ENCODE measurements at places on chromosomes 7 and 10. TPM values are rescaled to one million over a fixed set of nuclear protein-coding genes. Genes with fewer than 3 reads are reported as not detected.
A peak's percentile ranks its signal among the peaks of the same experiment; 100 is the strongest.

DNA sequence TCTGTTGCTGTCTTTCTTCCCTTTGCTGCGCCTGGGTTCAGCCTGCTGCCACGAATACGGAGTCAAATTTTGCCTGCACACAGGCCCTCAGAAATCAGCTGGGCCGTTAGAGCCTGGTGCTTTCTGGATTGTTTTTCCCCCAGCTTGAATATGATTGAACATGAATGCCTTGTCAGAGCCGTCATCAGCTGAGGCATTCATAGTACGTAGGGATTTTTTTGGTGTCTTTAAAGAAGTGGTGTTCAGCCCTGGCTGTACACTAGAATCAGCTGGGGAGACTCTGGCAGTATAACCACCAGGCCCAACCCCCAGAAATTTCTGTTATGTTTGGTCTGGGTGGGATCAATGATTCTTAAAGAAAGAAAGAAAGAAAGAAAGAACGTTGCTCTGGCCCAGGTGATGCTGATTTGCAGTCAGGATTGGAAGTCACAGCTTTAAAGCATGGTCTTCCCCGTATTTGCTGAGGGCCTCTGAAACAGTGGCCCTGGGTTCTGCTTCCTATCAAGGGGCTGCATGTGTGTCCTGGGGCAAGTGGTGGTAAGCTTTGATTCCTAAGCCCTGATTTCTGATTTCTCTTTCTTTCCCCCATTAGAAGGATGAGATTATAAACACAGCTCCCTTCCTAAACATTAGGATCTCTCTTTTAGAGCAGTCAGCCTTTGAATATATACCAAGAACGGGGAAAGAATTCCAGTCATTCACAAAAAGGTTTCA, 24.7 kb downstream of the NUB1 start:
- H3K27me3 ChIP-seq: no peaks in the 10 kb centered on the region
- H3K4me1 ChIP-seq: no peaks in the 10 kb centered on the region
- H3K4me3 ChIP-seq: no peak overlapping the region
- H3K36me3 ChIP-seq: no peaks in the 10 kb centered on the region

- H3K36me3 ChIP-seq: no peaks in the 10 kb centered on the region
- H3K4me3 ChIP-seq: no peak overlapping the region
- H3K4me1 ChIP-seq: peaks cover 4% of the 10 kb centered on the region
- no peak overlapping the region for H3K27ac ChIP-seq
Observed at GRCh38 chr7:116588641-116589594, 64.1 kb downstream of the CAV1 start.

GRCh38 chr10:132475086-132475485, 62.5 kb upstream of the INPP5A start:
- no peak overlapping the region for H3K4me3 ChIP-seq
- H3K4me1 ChIP-seq: no peaks in the 10 kb centered on the region
- no peak overlapping the region for H3K27ac ChIP-seq
- H3K27me3 ChIP-seq: no peaks in the 10 kb centered on the region

DNA sequence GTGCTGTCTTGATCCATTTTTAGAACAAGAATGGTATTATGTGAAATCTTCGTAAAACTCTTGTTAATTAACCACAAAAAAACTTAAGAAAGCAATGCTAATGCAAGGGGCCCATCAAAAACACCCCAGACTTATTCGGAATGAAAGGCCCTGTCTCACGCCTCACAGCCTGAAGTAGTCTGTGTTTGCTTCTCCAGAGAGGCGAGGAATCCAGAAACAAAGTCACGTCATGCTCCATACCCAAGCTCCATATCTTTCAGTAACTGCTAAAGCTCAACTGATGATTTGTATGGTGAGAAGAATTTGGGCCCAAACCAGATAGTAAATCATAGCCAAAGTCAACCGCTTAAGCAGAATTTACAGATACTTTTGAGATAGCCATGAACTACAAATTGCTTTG, 155.4 kb downstream of the ATE1 start:
- no peaks in the 10 kb centered on the region for H3K36me3 ChIP-seq
- H3K4me3 ChIP-seq: no peak overlapping the region
- no peaks in the 10 kb centered on the region for H3K27me3 ChIP-seq
- DNase-seq: no peak

- peaks cover 5% of the 10 kb centered on the region for H3K4me1 ChIP-seq
- no peak for DNase-seq
- no peaks in the 10 kb centered on the region for H3K36me3 ChIP-seq
- H3K27ac ChIP-seq: no peak overlapping the region
- H3K27me3 ChIP-seq: no peaks in the 10 kb centered on the region
Observed at GRCh38 chr7:90668992-90669391, 72.9 kb downstream of the CDK14 start.

DNA sequence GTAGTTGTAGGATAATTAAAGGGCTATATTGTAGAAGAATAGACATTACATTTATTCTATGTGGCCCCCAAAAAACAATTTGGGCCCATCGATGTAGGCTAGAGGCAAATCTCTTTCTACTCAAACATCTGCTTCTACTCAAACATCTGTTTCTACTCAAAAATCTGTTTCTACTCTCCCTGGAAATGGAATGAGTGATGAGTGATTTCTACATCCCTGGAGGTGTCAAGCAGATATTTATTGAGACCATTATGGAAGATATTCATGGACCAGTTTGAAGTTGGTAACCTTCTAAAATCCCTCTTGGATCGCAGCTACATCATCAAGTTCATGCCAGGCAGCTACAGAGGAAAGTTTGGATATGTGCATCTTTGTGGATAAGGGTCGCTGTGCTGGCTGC, 5.1 kb upstream of the PLPP4 start:
- no peak for DNase-seq
- H3K36me3 ChIP-seq: no peaks in the 10 kb centered on the region
- H3K4me1 ChIP-seq: no peaks in the 10 kb centered on the region
- H3K27ac ChIP-seq: no peak overlapping the region
- H3K27me3 ChIP-seq: no peaks in the 10 kb centered on the region
- no peak overlapping the region for H3K4me3 ChIP-seq

DNA sequence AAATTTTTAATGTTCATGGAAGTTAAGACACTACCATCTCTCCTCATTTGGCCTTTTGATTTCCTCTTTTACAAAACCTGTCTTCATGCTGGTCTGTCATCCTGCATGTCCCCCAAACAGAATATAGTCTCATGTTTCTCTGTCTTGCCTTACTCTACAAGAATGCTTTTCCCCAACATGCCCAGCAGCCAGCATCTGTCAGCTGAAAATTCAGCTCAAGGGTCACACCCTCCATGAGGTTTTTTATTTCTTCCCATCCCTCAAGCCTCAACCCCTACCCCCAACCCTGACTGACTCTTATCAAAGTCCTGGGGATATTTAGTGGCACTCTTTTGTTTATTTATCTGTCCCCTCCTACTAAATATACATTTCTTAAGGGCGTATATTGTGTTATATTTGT, 202.0 kb downstream of the ANK3 start:
- no peak overlapping the region for H3K27ac ChIP-seq
- H3K4me1 ChIP-seq: peaks cover 5% of the 10 kb centered on the region

- H3K4me1 ChIP-seq: peaks cover 2% of the 10 kb centered on the region
- H3K27ac ChIP-seq: no peak overlapping the region
- no peak overlapping the region for H3K4me3 ChIP-seq
- no peaks in the 10 kb centered on the region for H3K27me3 ChIP-seq
- no peaks in the 10 kb centered on the region for H3K36me3 ChIP-seq
Observed at GRCh38 chr10:121774813-121775212, 153.0 kb downstream of the ATE1 start.

GRCh38 chr10:132519382-132520176, 18.0 kb upstream of the INPP5A start:
- peaks cover 47% of the 10 kb centered on the region for H3K4me1 ChIP-seq
- H3K27me3 ChIP-seq: no peaks in the 10 kb centered on the region
- no peaks in the 10 kb centered on the region for H3K36me3 ChIP-seq
- H3K4me3 ChIP-seq: no peak overlapping the region
- DNase-seq: peak; percentile 35

DNA sequence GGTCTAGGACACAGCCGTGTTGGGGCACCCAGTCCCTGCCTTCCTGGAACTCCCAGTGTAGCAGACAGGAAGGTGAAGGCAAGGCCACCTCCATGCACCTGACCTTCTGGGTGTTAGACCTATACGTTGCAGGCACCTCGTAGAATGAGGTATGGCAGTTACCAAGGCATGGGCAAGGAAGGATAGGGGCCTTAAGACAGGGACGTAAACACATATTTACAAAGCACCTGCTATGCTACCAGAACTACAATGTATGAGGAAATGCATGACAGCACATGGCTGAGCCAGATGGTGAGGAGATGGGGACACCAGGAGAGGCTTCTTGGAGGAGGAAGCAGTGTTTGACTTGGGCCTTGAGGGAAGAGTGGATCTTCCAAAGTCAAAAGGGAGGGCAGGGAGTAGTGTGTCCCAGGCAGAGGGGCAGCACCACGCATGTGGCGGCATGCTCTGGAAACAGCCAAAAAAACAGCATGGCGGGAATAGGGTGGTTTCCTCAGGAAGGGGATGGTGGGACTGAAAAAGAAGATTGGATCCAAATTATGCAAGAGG, 231.2 kb downstream of the FANK1 start:
- no peak for DNase-seq
- H3K4me1 ChIP-seq: peaks cover 4% of the 10 kb centered on the region
- no peaks in the 10 kb centered on the region for H3K27me3 ChIP-seq
- no peak overlapping the region for H3K27ac ChIP-seq

GRCh38 chr7:44124822-44125202, 1.5 kb upstream of the POLD2 start:
- H3K4me3 ChIP-seq: no peak overlapping the region
- no peaks in the 10 kb centered on the region for H3K36me3 ChIP-seq
- DNase-seq: no peak

DNA sequence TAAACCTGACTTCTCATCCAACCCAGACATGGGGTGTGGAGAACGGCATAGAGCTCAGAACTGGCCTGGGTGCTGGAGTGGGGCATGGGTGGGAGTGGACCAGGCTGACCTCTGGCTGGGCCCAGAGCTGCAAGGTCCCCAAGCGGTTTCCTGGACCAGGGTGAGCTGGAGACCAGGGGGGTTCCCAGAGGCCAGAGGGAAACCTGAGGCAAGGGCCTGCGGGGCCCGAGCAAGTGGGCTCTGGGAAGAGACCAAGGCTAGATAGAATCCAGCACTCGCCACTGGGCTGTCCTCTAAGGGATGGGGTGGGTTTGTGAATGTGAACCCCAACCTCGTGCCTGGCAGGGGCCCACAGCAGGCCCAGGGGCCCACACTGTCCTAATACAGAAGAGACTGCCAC, 39.4 kb upstream of the RET start:
- H3K4me1 ChIP-seq: no peaks in the 10 kb centered on the region
- no peak overlapping the region for H3K4me3 ChIP-seq
- no peaks in the 10 kb centered on the region for H3K27me3 ChIP-seq
- DNase-seq: no peak

DNA sequence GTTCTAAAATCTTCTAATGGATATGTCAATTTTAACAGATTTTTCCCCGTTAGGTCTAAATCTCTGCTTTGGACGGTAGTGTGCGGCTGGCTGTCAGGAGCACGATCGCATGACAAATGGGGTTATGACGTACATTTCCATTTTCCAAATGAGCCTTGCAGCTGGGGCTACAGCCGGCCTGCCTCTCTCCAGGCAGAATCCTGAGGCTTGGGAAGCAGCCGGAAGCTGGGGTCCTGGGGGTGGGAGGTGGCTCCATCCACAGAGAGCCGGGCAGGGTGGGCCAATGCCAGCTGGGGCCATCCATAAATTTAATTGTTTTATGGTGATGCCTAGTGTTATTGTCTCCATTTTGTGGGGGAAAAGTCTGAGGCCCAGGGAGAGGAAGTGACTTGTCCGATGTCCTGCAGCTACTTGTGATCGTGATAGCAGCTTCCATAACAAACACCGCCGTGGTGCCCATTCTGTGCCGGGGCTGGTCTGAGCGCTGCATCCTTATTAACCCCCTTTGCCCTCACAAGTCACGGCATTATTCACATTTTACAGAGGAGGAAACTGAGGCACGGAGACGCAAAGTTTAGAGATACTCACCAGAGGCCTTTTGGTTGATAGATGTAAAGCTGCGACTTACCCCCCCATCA, 53.0 kb upstream of the EBF3 start:
- DNase-seq: no peak
- H3K36me3 ChIP-seq: no peaks in the 10 kb centered on the region
- H3K4me1 ChIP-seq: no peaks in the 10 kb centered on the region
- no peaks in the 10 kb centered on the region for H3K27me3 ChIP-seq
- no peak overlapping the region for H3K4me3 ChIP-seq

ZNF365 gene
- 1.6 TPM for total RNA-seq

SFRP4 gene
- total RNA-seq: 45.7 TPM

SSBP1 gene
- total RNA-seq: 91.4 TPM

IGFBP1 gene
- 28.4 TPM for total RNA-seq

NKX2-3 gene
- total RNA-seq: not detected

PHYHIPL gene
- 0.89 TPM for total RNA-seq
